ENCODE measurements at places on chromosomes 6 and 20.

DNA sequence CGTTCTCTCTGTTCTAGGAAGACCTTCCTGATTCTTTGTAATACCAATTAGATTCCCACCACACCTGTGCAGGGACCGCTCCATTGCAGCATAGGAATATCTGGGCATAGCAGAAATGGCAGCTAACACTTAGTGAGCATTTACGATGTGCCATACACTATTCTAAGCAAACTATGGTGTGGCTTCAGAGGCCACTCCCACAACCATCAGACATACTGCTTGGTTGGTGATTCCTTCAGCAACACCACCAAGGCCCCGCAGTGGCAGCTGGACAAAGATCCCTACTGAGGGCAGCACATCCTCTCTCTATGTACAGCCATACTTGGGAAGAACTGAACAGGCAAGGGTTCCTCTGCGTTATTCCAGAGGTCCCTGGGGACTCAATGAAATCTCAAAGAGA, 6.2 kb downstream of the KCNK5 start:
- DNase-seq, result no peak

DNA sequence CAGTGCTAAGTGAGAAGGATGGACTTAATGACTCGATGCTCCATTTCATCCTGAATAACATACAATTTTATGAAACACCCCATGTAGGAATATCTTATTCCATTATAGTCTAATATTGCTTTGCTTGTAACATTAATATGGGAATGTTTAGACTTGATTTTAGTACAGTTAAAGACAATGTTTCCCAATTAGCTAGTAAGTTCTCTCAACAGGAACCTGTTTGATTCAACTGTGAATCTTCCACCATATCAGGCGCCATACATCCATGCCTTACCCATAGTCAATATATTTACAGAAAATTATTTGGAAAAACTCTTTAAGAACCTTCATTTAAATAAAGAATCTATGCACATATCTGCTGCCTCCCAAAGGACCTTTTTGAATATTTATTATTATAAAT, 3.3 kb downstream of the NDRG3 start:
- no peak for DNase-seq

DNA sequence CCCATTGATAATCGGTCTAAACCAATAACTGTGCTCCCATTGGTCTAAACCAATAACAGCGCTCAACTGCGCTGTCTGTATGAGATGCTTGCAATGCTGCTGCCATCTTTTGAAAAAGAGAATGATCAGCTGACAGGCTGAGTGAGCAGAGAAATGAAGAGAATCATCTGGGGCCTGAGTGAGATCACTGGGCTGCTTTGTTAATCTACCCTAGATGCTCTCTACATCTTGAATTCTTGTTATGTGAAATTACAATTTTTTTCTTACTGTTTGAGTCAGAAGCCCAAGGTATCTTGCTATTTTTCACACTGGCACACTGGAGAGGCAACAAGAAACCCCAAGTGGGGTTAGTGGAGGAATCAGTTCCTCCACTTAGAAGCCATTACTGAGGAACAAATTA, 91.5 kb upstream of the GCM1 start:
- DNase-seq, result no peak

DNA sequence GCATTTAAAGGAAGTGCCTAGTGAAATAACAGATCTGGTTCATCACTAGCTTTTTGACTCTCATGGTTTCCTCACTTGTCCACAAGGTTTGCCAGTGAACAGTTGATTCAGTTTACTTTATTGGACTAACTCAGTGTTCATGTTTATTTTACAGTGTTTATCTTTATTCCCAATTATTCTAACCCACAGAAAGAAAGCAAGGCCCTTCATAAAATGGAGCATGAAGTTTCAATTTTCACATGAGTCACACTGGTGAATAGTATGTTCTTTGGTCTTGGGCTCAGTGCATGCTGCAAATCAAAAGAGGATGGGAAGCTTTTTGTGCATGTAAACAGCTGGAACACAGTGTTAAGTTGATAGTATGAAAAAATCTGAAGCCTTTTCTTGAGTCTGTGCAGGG, 217.6 kb upstream of the HDDC2 start:
- DNase-seq, result no peak

GRCh38 chr20:30811885-30812671, 445.4 kb upstream of the DEFB115 start:
- no peak for DNase-seq

DNA sequence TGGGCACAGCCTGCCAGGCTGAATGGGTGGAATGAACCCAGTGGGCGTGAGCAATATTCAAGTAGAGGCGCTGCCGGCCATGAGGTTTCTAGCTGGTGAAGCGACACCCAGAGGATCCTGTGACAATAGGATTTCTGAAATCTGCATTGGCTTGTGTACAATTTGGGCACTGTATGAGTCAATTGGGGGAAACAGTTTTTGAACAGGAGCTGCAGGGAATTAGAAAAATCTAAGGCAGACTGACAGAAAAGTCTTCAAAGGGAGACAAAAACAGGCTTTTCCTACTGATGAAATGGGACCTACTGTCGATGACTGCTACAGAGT, 148.8 kb upstream of the PROKR2 start:
- no peak for DNase-seq

DNA sequence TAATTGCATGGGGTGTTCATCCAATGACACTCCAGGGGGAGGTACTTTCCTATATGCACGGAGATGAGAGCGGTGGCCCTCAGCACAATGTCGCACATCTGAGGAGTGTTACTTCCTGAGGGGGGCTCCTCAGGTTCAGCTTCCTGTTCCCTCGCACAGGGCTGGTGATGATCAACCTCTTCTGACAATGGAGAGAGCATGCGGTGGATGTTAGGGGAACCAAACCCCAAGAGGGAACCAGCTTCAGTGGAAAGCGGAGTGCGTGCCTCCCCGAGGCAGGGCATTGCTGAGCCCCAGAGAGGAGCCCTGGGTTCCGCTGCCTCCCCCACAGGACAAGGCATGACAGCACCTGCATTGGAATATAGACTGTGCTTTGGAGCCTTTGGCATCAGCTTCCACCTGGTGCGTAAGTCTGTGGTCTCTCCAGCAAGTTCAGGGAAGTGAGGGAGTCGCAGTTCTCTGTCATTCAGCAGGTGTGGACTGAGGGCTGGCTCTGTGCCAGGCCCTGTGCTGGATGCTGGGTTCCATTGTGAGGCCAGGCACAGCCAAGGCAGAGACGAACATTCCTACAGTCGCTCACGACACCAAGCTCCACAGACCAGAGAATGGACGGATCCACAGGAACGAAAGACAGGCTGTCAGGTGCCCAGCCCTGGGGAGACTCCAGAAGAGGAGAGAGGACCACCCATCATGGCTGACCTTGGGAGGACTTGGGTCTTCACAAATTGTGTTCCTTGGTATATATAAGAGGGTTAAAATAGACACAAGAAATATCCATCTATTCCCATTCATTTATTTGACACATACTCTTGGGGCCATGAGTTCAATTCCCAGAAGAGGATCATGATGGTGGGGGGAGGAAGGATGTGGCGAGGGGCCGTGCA, 3.9 kb upstream of the ZNF831 start:
- DNase-seq, result no peak

DNA sequence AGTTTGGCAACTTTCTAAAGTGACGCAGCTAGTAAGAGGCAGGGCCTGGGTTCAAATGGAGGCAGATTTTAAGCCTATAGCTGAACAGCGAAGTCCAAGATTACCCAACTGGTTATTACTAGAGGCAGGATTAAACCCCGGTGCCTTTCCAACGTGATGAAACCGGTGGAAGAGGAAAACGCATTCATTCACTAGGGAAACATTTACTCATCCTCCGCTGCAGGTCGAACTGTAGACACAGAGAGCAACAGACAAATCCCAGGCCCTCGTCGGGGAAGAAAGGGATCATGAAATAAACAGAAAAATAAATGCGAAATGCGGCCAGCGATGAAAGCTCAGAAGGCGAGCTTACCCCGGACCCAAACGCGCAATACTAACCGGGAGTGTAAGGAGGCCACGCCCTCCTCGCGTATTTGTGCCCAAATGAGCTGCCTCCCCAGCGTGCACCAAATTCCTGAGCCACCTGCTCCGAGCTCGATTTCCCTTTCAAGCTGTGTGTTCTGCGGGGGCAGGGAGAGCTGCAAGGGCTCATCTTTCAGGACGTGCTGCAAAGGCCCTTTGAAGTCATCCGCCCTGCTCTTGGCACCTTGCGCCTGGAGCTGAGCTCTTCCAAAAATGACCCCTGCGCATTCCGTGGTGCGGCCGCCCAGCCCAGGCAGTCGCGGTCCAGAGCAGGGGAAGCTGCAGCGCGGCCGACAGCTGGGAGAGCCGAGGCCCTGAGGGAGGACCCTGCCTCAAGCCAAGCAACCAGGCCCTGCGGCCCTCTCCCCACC, 46.9 kb downstream of the PDYN start:
- no peak for DNase-seq

GRCh38 chr20:53001498-53002301, 29.5 kb downstream of the TSHZ2 start:
- DNase-seq, result no peak

GRCh38 chr20:37388831-37389230, 42.9 kb downstream of the SRC start:
- DNase-seq, result no peak

DNA sequence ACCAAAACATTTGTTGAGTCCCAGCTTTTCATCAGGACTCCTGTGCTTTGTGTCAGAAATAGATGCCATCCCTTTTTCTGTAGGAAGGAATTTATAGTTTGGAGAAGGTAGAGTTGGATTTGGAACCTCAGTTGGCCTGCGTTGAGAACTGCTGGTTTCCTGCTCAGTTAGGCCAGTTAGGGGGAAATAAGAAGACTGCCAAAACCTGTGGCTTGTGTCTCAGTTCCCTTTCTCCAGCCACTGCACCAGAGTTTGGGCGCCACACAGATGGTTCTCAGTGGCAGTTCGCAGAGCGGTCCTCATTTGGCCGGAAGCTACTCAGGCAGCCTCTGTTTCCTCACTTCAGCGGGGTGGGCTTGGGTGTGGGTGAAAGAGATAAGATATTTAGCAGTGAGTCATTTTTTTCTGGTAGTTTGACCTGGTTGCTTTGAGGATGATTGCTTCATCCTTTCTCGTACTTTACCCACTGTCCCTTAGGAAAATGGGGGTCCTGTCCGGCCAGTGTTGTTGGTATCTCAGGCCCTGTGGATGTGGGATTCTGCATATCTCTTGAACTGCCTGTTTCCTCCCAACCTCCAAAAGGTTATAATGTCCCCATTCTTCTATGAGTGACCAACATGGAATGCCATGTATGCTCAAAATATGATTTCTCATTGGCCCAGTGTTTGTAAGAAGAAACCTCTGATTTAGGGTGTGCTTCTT, 53.7 kb downstream of the JARID2 start:
- no peak for DNase-seq

GRCh38 chr6:125944434-125944816, 12.1 kb upstream of the HINT3 start:
- no peak for DNase-seq

- no peak for DNase-seq
Measured at GRCh38 chr6:30319146-30319835, 7.4 kb upstream of the TRIM39 start.

- DNase-seq, result no peak
Measured at GRCh38 chr20:44703183-44703925, 11.8 kb upstream of the CCN5 start.

- no peak for DNase-seq
Measured at GRCh38 chr20:50182346-50182745, 8.3 kb upstream of the CEBPB start.

GRCh38 chr20:46488451-46488850, 24.9 kb downstream of the ZNF334 start:
- DNase-seq, result no peak

DNA sequence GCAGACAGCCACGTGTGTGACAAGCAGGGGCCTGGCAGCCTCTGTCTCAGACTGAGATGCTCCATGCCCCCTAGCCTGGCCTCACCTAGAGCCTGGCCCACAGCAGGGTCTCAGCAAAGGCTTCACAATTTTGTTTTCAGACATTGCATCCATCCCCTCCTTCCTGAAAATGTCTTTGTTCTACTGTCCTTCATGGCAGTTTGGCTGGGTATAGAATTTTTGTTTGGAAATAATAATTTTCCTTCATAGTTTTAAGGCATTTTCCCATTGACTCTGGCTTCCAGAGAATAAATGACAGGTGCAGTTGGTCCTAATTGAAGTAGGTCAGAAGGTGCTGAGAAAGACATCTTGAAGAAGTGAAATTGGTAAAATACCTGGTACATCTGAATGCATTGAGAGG, 216.2 kb downstream of the EYA2 start:
- DNase-seq, result no peak

GRCh38 chr6:24565196-24565595, 70.4 kb downstream of the ALDH5A1 start:
- no peak for DNase-seq

- no peak for DNase-seq
Measured at GRCh38 chr6:137349856-137350830, 131.0 kb upstream of the IFNGR1 start.

GRCh38 chr6:13038315-13038714, 290.0 kb downstream of the TBC1D7 start:
- no peak for DNase-seq

DNA sequence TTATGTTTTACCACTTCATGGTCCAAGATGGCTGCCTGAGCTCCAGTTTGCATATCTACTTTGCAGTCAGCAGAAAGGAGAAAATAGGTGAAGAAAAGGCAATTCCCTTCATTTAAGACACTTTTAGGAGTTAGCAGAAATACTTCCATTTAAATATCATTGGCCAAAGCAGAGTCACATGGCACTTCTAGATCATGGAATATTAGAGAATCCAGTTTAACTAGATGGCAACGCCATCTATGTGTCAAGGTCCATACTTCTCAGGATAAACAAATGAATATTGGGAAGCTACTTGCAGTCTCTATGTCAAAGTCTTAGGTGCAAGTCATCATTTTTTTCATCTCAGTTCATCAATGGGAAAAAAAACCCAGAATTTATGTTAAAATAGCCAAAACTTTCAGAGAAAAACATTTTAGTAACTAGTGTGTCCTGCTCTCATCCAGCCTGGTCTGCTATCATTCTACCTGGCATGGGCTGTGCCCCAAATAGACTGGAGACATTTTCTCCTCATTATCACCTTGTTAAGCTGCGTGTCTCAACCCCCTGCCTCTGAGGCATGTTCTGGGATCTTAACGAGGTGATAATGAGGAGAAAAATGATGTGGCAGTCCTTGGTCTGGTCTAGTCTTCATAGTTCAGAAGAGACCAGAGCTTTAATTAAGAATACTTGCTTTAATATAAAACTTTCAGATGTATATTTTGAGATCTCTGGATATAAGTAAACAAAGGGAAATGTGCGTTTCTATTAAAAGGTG, 227.3 kb downstream of the TBX18 start:
- no peak for DNase-seq

GRCh38 chr6:154960299-154960843, 34.7 kb upstream of the TIAM2 start:
- peak; percentile 72 for DNase-seq

Data from Caki2 (cell line).